ENCODE measurements at places on chromosomes 16 and 17.

- no peak for DNase-seq
Measured at GRCh38 chr16:47887496-47887895, 268.3 kb downstream of the ABCC12 start.

DNA sequence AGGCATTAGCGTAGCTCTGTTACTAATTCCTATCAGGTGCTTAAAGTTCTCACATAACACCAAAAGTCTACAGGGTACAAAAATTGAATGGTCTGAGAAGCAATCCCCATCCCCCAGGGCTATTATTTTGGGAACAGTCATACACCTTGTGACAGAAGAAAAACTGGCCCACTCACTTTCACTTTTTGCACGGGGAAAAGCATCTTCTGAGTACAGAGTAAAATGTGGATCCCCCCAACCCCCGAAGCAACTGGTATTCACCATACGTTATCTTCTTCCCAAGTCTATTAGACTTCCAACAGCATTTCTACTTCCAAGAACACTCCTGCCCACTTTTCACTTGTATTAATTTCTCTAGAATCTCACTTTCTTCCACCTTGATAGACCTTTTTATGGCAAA, 11.8 kb downstream of the GGA3 start:
- DNase-seq = no peak

GRCh38 chr16:14569213-14569612, 60.8 kb downstream of the PARN start:
- DNase-seq = no peak

- DNase-seq = no peak
Measured at GRCh38 chr17:46764709-46765401, 53.6 kb downstream of the WNT3 start.

DNA sequence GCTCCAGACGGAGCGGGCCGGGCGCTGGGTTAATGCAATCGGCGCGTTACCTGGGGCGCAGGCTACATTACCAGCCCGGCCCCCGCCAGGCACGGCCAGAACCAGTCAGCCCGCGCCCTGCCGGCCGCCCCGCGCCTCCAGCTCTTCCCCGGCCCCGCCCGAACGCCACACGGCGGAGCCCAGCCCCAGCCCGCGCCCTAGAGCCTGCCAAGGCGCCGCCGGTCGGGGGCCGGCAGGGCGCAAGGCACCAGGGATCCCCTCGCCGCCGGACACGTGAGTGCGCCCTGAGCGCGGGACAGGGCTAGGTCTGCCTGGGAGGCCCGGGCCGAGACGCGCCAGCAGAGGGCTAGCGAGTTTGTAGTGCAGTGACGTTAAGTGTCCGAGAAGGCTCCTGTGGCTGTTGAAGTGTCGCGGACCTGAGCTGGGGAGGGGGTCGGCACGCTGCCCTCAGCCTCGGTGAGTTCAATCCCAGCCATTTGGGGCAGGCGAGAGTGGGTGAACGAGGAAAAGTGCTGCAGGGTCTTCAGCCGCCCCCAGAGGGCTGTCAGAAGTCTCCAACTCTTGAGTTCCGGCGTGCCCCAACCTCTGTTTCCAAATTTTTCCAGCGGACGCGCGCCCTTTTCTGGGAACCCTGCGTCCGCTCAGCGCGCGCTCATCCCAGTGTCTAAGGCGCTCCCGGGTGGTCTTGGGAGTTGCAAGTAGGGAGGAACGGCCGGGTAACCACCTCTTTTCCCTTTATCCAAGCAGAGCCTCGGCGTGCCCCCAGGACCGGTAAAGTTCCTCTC, at the start of gene SLC6A2:
SLC6A2 (plus strand) TSS at position 92 of the 785 bp plus-strand sequence. CDS start 707 bp downstream, outside the sequence.
- no peak for DNase-seq

GRCh38 chr17:40615068-40615840, 32.4 kb downstream of the SMARCE1 start:
- DNase-seq = peak; percentile 20

DNA sequence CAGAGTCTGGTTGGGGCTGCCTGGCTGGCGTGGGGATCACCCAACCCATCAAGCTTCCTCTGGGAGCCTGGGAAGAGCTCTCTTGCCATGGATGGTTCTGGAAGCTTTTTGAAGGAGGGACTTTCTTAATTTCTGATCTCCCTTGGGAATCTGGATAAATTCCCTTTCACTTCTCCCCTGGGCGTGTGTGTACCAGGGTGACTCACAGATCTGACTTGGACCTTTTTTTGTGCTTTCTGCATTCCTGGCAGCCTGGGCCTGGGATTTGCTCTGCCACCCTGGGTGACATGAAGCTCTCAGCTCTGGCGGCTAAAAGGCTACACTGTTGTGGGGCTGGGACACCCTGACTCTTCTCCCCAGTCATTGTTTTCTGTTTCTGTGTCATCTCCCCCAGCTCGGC, 70.1 kb downstream of the ABCC1 start:
- DNase-seq = no peak

All from Panc1 (cell line).